ENCODE measurements at places on chromosomes 3 and 15.

DNA sequence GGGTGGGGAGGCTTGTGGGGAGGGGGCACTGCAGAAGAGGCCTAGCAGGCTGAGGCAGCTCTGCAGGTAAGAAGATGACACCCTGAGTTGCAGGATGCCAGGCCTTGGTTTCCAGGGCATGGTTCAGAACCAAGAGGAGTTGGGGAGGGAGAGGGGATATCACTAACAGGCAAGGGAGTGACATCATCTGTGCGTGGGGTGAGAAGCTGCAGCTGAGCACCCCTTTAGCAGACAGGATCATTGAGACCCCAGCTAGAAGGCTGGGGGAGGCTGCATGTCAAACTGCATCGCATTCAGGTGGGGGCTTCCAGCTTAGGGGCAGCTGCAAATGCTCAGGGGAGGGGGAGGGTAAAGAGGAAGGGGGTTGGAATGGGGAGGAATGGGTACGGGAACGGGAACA, 23.0 kb downstream of the CACNA2D2 start:
- DNase-seq: no peak

GRCh38 chr3:8865697-8866096, 96.3 kb upstream of the OXTR start:
- DNase-seq: no peak

DNA sequence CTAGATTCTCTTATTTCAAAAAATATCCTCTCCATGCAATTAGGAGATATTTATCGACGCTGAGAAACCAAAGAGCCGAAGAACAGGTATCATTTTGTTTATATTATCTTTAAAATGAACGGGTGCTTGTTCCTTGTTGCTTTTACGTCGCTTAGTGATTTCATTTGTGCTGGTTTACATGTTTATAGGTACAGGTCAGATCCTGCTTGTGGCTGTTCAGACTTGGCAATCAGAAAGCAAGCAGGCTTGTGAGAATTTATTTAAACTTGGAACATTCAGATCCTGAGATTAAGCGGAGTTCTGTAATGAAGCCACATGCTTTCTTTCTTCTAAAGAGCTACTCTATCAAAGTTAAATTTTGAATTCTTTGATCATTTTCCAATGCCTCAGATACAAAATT, 43.0 kb upstream of the ATP2C1 start:
- no peak for DNase-seq

GRCh38 chr3:2847062-2847841, 262.9 kb downstream of the IL5RA start:
- no peak for DNase-seq

DNA sequence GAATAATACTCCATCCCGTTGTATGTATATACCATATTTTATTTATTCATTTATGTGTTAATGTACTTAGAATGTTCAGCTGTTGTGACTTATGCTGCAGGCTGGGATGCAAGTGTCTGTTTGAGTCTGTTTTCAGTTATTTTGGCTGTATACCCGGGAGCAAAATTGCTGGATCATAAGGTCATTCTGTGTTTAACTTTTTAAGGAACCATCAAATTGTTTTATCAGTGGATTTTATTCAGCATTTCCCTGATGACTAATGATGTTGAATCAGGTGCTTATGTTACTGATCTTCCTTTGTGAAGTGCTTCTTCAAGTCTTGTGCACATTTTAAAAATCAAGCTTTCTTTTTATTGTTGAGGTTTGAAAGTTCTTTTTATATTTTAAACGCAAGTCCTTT, 118.1 kb downstream of the SLC25A26 start:
- DNase-seq: no peak

DNA sequence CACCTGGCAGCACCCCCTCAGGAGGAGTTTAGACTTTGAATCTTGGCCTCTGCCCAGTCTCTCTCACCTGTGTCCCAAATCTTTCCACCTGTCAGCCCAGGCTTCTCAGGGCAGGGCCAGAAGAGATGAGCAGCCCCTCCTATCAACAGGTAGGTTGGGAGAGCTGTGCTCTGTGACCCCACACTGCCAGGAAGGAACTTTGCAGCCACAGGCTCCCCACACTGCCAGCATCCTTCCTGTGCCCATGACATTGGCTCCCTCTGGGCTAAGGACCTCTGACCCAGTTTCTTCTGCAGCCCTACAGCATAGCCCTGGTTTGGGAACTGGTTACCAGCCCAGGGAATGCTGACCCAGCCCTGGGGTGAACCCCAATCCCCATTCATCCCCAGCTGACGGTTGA, 115.7 kb upstream of the IQSEC1 start:
- no peak for DNase-seq

DNA sequence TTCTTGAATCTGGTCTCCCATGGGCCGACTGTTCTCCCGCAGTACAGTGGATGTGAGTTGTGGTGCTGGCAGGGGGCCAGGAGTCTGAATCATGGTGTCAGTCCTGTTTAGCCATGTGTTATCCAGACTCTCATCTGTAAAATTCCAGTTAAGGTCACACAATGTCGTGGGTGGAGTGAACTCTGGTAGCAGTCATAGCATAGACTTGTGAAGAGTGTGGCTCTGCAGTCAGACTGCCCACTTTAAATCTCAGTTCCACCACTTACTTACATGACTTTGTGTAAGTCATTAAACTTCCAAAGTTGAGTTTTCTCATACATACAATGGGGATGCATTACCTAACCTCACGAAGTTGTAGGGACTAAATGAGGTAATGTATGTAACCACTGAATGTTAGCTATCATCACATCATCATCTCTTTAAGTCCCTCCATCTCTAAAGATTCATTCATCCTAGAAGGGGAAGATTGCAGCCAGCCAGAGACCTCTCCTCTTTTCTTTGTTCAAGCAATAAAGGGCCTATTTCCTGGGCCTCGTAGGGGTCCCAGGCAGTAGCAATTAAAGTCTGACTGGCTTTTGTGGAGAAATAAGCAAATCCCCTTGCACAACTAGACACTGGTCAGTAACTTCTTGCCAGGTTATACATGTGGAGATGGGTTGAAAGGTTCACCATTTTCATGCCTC, 93.9 kb downstream of the PCCB start:
- DNase-seq: no peak

DNA sequence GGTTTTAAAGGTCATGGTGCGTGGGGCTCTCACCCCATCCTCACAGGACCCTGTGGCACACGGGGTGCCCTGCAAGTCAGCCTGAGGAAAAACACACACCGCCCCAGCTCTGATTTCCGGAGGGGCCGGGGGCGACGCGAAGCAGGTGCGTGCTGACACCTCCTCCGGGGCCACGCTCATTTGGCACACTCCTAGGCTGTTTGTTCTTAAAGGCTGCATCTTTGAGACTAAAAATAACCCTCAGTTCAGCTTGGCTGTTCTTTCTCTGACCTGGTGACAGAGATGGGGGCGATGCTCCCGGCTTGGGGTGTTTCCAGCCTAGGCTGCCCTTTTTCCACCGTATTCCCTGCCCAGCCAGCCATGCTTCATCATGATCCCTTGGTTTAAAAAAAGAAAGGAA, 141.5 kb upstream of the TPM1 start:
- DNase-seq: no peak

GRCh38 chr3:168951368-168951767, 712.1 kb downstream of the MECOM start:
- DNase-seq: no peak

- DNase-seq: no peak
Observed at GRCh38 chr15:25469377-25469776, 30.6 kb upstream of the UBE3A start.

- no peak for DNase-seq
Observed at GRCh38 chr15:49331951-49332350, 91.1 kb upstream of the FGF7 start.

DNA sequence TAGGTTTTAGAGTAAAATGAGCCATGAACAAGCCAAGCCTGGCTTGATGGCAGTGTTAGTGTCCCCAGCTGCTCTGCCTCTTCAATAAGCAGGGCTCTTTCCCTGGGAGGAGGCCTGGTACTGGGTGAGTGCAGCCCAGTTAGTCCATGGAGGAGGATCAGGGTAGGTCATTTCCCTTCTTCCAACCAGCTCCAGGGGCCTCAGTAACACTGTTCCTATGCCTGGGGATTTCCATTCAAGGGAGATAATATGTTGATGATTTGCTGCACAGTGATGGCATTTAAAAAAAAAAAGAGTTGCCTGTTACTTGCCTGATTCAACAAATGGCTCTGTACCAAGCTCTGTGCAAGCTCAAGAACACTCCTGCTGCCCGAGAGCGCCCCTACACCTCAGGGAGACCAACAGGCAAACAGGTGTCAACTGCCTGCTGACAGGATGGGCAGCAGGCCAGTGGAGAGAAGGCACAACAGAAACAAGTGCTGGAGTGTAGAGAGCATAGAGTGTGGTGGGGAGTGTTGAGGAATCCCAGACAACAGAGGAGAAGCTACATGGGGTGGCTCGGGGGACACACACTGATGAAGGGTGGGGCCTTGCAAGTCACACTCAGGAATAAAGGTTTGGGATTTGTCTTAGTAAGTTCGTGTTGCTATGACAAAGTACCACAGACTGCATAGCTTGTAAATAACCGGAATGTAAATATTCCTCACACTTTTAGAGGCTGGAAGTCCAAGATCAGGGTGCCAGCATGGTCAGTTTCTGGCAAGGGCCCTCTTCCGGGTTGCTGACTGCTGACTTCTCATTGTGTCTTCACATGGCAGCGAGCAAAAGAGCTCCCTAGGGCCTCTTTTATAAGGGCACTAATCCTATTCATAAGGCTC, 78.6 kb upstream of the PXYLP1 start:
- DNase-seq: no peak

DNA sequence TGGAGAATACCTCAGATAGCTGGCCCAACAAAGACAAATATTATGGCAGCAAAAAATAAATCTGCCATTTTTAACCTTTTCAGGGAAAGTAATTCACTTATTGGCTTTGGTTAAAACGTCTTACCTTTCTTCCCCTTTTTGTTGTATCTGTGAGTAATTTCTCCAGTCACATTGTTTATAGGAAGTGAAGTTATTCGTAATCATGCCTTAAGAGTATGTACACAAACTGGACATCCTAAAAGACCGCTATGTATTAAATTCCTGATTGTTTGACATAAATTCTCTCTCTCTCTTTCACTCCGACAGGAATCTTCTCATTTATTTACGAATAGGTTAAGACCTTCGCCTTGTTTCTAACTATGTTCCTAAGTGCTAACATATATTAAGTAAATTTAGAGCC, 474.0 kb downstream of the MECOM start:
- no peak for DNase-seq

DNA sequence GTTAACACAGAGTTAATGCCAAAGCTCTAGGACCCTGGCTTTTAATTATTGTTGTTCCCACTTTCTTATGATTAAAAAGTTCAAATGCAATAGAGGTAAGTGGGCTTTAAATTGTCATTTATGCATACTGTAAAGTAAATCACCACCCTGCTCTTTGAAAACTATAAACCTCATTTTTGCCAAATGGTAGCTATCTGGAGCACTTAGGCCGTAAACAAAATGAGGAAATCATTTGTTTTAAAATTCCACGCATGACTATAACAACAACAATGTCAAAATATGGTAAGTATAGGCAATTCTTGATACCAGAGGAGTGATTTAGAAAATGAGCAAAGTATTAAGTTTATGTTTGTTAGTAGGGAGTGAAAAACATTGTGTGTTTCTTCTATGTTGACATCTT, 1.8 kb downstream of the UNC13C start:
- DNase-seq: no peak

DNA sequence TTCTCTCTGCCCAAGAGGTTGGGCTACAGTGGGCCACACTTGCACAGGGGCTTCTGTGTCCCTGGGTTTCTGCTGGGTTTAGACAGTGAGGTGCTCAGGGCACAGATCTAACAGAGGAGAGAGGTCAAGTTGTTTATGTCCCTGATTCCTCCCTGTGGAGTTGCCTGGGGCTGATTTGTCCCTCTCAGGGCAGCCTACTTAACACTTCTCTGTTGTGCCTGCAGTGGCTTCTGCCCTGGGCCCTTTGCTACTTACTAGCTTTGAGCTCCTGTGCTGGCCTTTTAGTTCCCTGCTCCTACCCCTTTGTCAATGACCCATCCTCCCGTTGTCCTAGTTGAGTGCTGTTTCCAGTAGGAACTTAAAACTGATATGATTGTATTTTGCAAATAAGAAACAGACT, 114.0 kb upstream of the RGMA start:
- no peak for DNase-seq
